ENCODE measurements at places on chromosomes 3 and 15.

GRCh38 chr3:170826047-170826446, 43.9 kb downstream of the RPL22L1 start:
- no peak for DNase-seq

DNA sequence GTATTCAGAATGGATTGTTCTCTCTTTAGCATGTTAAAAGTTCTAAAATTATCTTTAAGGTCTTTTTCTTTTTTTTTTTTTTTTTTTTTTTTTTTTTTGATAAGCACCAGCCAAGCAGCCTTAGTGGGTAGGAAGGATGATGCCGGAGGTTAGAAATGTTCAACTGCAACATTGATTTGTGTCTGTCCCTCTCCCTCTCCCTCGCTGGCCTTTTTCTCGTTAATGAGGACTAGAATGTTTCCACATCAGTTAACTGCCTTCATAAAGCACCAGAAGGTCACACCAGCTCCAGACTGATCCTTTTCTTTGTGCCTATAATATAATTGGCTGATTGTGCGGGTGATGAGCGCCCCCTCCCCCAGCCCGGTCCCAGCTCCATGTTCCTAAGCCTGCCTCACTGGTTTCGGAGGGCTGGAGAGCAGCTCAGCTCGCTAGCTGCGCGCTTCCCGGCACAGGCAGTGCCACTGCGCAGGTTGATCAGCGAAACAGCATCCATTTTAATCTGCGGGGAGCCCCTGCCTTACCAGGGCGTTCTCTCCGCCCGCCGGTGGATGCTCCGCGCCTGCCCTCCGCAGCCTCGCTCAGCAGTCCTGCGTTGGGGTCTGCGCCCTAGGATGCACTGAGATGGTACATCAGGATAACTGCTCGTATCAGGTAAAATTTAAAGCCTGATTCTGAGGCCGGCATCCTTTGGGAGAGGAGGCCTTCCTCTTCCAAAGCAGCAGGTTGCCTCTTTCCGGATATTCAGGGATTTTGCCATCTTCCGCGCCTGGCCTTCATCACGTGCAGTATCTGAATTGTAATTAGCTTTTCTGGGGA, 148.9 kb upstream of the IL12A start:
- DNase-seq: no peak

DNA sequence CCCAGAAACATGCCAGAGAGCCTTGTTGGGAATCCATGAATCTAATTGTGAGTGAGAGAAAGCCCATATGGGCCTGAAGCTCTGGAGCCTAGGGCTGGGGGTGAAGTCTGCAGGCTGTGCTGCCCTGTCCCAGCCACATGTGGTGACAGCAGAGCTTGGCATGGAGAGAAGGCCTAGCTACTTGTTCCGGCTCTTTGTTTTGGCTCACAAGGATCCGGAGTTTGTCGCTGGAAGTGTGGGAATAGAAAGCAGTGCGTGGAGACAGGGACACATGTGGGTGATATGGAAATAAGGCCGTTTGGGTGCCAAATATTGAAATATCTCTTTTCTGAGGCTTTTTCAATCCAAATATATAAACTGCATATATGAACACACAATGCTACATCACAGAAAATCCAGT, 78.2 kb downstream of the CLSTN2 start:
- DNase-seq: no peak

GRCh38 chr15:84598250-84598649, 2.6 kb upstream of the ZSCAN2 start:
- DNase-seq: peak; percentile 92

DNA sequence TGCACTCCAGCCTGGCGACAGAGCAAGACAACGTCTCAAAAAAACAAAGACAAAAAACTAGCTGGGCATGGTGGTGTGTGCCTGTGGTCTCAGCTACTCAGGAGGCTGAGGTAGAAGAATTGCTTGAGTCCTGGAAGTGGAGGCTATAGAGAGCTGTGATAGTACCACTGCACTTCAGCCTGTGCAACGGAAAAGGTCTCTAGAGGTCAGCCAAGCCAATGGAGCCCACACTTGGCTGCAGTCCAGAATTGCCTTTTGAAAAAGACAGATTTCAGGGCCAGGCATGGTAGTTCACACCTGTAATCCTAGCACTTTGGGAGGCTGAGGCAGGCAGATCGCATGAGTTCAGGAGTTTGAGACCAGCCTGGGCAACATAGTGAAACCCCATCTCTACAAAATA, 8.4 kb upstream of the RBPMS2 start:
- no peak for DNase-seq

All from GF-D8 (cell line).